ENCODE measurements at places on chromosomes 7 and 10.
A peak's percentile ranks its signal among the peaks of the same experiment; 100 is the strongest.

DNA sequence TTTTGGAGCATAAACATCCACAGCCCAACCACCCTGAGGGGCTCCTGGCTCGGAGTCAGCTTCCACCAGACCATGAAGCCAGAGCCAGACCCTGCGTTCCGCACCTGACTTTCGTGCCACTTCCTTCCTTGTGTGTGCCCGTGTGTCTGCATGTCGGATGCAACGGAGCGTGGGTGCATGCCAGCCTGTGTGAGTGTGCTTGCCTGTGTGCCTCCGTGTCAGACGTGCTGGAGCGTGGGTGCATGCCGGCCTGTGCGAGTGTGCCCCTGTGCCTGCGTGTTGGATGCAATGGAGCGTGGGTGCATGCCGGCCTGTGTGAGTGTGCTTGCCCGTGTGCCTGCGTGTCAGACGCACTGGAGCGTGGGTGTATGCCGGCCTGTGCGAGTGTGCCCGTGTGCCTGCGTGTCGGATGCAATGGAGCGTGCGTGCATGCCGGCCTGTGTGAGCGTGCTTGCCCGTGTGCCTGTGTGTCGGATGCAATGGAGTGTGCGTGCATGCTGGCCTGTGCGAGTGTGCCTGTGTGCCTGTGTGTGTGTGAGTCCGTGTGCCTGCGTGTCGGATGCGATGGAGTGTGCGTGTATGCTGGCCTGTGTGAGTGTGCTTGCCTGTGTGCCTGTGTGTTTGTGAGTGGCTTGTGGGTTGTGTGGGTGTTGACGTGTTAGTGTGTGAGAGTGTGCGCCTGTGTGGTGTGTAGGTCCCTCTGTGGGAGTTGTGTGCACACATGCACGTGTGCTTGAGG is 28.1 kb upstream of the KNDC1 start:
- peak; percentile 11 for DNase-seq

DNA sequence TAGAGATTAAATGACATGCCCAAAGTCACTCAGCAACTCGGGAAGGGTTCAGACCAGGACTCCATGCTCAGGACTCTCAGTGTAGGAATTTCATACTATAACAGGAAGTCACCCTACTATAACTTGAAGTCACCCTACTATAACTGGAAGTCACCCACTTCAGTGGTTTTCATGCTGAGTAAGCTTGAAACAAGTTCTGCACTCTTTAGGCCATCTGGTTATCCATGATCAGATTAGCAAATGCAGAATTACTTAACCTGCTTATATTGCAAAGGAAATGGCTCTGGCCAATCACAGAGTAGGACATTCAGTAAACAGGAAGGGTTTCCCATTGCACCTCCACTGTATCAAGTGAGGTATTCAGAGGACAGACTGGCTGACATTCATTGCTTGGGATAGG is 1240.4 kb downstream of the GATA3 start:
- no peak for DNase-seq

DNA sequence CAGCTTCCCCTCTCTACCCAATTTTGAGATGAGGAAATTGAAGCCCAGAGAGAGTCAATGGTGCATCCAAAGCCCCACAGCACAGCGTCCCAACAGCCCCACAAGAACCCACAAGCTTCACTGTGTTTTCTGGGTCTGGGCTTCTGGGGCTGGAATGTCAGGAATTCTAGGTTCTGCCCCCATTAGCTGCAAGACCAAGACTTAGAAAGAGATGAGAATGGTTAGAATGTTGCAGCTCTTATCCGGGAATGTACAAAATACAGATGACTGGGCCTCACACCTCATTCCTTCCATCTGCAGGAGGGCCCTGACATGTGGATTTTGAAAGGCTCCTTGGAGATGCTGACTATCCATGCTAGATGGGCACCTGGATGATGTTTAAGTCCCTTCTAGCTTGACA is 6.0 kb upstream of the SGPL1 start:
- peak; percentile 39 for DNase-seq

GRCh38 chr7:73429622-73430505 is 3.7 kb upstream of the FZD9 start:
- DNase-seq: no peak

DNA sequence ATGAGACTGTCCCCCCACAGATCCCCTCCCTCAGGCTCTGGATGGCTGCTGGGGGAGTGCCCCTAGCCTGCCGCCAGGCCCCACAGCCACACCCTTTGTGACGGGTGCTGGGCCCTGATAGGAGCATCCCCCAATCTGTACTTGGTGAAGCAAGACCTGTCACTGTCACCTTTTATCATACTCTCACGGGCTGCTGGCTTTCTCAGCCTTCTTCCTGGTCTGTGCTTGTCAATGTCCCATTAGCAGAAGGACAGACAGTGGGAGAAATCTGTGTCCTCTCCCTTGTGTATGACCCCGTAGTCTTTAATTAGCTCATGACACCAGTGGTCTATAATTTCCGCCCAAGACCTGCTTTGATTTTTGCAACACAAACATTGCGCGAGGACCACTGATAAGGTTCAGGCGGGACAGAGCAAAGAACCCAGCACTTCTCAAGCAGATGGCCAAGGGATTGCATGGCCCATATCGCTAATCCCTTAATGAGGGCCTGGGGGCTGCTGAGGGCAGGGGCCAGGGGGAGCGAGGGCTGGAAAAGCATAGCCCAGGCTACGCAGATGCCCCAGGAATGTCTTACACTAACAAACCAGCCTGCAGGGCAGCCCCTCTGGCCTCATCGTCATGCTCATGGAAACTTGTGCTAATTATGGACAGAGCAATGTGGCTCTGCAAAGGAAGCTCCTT is 127.8 kb downstream of the PTPN20 start:
- DNase-seq: no peak

DNA sequence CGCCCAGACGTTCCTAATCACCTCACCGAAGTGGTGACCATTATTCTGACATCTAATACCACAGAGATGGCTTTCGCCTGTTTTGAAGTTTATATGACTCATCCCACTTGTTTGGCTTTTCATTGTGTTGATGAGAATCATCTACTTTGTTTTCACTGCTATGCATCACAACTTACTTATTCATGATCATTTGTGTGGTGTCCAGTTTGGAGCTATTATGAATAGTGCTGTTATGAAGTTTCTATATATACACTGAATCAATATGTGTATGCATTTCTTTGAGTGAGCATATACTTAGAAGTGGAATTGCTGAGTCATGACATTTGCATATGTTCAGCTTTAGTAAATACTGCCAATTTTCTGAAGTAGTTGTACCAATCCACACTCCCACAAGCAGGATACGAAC is 38.6 kb upstream of the TNKS2 start:
- no peak for DNase-seq

All from testis (tissue), 5 donors.